Effector memory CD4-positive, alpha-beta T cell (primary cell): ENCODE measurements at places on chromosomes 4 and X.

GRCh38 chr4:78558410-78558809 is 6.8 kb downstream of the ANXA3 start:
- no peaks in the 10 kb centered on the region for H3K27me3 ChIP-seq
- DNase-seq: no peak
- no peak overlapping the region for H3K27ac ChIP-seq
- H3K36me3 ChIP-seq: no peaks in the 10 kb centered on the region

DNA sequence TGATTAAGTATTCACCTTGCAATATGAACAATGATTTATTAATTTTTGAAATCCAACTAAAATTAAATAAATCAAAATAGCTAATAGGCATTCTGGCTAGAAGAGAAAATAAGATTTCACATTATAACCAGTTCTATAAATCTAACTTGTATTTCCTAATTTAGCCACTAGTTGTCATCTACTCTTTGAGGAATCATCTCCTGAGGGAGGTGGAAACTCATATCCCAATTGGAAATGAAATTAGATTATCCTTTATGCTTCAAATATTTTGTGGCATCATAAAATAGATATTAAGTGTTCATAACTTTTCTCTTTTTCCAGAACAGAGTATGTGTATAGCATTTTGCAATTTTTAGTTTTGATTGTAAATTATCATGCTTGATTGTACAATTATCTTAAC is 558.5 kb upstream of the DIAPH2 start:
- no peaks in the 10 kb centered on the region for H3K36me3 ChIP-seq
- H3K4me1 ChIP-seq: no peaks in the 10 kb centered on the region
- no peaks in the 10 kb centered on the region for H3K27me3 ChIP-seq

- no peaks in the 10 kb centered on the region for H3K4me1 ChIP-seq
- H3K27ac ChIP-seq: no peak overlapping the region
- no peak overlapping the region for H3K4me3 ChIP-seq
Observed at GRCh38 chr4:64538219-64538618, 129.0 kb upstream of the TECRL start.

- peak; percentile 69 for DNase-seq
- H3K4me1 ChIP-seq: peaks cover 16% of the 10 kb centered on the region
- peak overlapping the region; percentile 86 for H3K27ac ChIP-seq
- no peaks in the 10 kb centered on the region for H3K27me3 ChIP-seq
Observed at GRCh38 chr4:101345596-101346350, 1.6 kb downstream of the PPP3CA start.

DNA sequence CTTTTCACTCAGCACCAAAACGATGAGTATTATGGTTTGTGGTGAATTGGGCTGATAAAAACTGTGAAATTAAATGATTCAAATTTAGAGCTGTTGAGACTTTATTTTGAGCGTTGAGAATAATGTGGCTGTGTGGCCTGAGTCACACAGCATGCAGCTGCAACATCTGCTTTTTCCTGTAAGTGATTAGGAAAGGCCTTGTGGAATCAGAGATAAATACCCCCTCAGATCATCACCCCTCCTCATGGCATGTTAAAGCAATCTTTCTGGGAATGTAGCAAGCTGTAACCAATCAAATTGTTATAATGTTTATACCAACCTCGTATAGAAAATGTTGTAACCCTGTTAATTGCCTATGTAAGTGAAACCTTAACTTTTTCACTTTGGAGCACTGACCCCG is 90.0 kb upstream of the GRPR start:
- no peak for DNase-seq
- H3K27me3 ChIP-seq: no peaks in the 10 kb centered on the region
- no peak overlapping the region for H3K4me3 ChIP-seq
- H3K4me1 ChIP-seq: no peaks in the 10 kb centered on the region
- no peak overlapping the region for H3K27ac ChIP-seq

- H3K36me3 ChIP-seq: no peaks in the 10 kb centered on the region
- H3K4me3 ChIP-seq: no peak overlapping the region
- no peaks in the 10 kb centered on the region for H3K27me3 ChIP-seq
- no peak for DNase-seq
- no peak overlapping the region for H3K27ac ChIP-seq
Observed at GRCh38 chrX:71935476-71935875, 24.8 kb downstream of the NHSL2 start.

GRCh38 chr4:146105464-146105863 is 70.1 kb upstream of the LSM6 start:
- no peak for DNase-seq
- no peak overlapping the region for H3K4me3 ChIP-seq
- H3K36me3 ChIP-seq: no peaks in the 10 kb centered on the region
- no peak overlapping the region for H3K27ac ChIP-seq

DNA sequence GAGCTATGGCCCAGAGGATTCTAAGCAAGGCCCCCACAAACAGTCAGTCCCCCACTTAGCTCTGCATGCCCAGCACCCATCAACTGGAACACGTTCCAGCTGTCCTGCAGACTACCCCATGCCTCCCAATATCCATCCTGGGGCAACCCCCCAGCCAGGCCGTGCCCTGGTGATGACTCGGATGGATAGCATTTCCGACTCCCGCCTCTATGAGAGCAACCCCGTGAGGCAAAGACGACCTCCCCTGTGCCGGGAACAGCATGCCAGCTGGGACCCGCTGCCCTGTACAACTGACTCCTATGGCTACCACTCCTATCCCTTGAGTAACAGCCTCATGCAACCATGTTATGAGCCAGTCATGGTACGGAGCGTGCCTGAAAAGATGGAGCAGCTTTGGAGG is 32.0 kb downstream of the LAS1L start:
- no peaks in the 10 kb centered on the region for H3K36me3 ChIP-seq
- H3K4me1 ChIP-seq: no peaks in the 10 kb centered on the region
- H3K4me3 ChIP-seq: no peak overlapping the region
- H3K27ac ChIP-seq: no peak overlapping the region
- DNase-seq: no peak
- H3K27me3 ChIP-seq: no peaks in the 10 kb centered on the region

DNA sequence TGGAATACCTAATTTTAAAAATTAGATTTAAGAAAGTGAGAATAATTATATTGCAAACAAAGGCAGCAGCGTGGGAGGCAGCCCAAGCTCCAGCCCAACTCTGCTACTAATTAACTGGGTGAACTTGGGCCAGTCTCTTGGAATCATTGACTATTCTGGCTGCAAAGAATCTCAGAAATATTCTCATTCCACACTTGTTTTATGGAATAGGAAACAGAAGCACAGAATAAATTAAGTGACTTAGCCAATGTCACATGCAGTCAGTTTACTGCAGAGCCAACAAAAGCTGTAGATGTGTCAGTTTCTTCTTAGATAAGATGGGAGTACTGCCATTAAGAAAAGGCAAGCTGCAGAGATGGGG is 132.6 kb upstream of the FAM9B start:
- H3K27me3 ChIP-seq: no peaks in the 10 kb centered on the region
- H3K4me1 ChIP-seq: peaks cover 9% of the 10 kb centered on the region
- no peaks in the 10 kb centered on the region for H3K36me3 ChIP-seq
- no peak for DNase-seq

DNA sequence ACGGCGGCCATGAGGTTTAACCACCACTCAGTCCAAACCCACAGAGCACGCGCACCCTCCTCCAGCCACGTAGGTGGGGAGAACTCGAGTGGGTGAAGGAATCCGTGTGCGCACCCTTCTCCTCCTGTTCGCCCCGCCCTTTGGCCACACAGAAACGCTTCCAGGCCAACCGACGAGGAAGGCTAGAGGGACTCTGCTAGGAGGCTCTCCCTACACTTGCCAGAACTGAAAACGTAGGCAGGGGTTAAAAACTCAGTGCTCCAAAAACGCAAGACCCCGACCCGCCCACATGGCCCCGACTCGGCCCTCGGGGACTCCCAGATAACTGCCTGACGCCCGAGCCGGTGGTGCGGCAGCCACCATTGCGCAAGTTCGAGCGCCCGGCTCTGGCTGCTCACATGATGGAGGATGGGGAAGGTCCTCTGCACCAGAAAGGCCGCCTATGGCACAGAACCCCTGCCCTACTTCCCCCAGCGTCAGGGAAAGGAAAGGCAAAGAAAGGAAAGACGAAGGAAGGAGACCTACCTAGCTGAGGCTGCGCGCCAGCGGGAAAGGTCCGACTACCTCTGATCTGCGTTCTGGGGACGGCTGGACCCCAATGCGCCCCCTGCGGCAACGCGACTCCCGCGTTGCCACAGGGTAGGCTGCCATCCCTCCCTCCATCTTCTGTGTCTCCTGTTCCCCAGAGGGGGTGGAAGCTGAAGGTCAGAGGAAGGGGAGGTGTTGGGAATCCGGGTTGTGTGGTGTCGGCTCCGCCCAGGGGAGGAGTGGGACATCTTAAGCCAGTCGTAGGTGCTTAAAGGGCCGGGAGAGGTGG is 201.9 kb upstream of the AGTR2 start:
- no peaks in the 10 kb centered on the region for H3K27me3 ChIP-seq
- H3K27ac ChIP-seq: no peak overlapping the region
- H3K4me3 ChIP-seq: no peak overlapping the region
- no peaks in the 10 kb centered on the region for H3K36me3 ChIP-seq
- no peaks in the 10 kb centered on the region for H3K4me1 ChIP-seq

DNA sequence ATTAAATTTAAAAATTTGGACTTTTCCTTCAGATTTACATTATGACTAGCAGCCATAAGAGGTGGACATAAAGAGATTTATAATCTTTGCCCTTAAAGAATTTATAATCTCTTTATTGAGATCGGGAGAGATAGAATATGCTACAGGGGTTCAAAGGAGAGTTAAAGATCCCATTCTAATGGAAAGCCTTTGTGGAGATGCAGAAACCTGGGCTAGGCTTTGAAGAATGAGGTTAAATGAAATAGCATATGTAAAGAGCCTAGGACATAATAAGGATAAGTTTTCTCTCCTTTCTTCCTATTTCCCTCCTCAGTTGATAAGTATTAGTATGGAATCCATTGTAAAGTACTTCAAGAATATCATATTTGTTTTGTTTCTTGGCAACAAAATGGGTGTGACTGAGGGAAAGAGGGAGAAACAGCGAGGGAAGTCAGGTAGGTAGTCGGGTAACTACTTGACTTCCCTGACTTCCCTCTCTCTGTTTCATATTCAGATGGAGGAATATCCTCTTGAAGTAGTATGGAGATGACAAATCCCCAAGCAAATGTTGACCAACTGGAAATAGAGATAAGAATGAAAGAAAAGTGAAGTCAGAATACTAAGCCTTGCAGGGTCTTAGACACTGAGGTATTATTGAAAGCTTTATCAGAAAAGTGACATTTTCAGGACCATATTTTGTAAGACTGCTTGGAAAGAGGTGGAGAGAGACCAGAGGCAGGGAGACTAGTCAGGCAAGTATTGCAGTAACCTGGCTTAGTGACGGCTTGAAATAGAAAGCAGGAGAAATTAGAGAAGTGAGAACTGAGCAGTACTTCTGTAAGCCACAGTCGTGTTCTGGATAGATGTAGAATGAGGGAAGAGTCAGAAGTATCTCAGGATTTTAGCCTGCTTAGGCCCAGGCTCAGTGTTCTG is 82.9 kb downstream of the PDLIM5 start:
- no peak overlapping the region for H3K27ac ChIP-seq
- no peaks in the 10 kb centered on the region for H3K27me3 ChIP-seq
- no peaks in the 10 kb centered on the region for H3K4me1 ChIP-seq
- H3K36me3 ChIP-seq: no peaks in the 10 kb centered on the region

DNA sequence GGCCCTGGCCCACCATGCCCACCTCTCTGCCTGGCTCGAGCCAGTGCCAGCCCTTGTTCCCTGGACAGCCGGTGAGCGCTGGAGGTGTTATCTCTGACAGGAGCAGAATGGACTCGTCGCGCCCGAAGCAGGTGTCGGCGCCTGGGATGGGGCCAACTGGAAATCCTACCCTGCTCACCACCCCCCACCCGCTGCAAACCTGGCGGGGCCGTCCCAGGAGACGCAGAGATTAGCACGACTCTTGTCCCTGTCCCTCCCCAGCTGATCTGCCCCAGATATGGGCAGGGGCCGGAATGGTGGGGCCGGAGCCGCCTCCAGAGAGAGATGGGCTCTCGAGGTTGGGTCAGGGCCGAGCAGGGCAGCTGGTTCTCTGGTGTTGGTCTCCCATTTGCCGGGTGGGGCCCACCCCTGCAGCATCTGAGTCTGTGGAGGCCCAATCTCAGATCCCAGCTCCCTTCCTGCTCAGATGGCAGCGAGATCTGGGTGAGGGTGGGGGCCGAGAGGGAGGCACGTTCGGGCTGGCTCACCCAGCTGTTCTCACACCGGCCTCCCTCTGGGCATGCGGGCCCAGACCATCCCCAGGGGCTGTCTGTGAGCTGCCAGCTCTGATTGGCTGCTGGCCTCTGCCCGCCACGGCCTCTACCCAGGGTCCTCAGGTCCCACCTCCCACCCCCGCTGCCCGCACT is 20.1 kb upstream of the FGFR3 start:
- H3K4me1 ChIP-seq: no peaks in the 10 kb centered on the region
- H3K4me3 ChIP-seq: no peak overlapping the region
- H3K27me3 ChIP-seq: peaks cover 7% of the 10 kb centered on the region
- H3K36me3 ChIP-seq: no peaks in the 10 kb centered on the region
- no peak for DNase-seq

GRCh38 chr4:123356921-123357320 is 39.7 kb upstream of the SPRY1 start:
- no peaks in the 10 kb centered on the region for H3K27me3 ChIP-seq
- DNase-seq: no peak
- H3K4me3 ChIP-seq: no peak overlapping the region
- H3K27ac ChIP-seq: no peak overlapping the region
- no peaks in the 10 kb centered on the region for H3K4me1 ChIP-seq

DNA sequence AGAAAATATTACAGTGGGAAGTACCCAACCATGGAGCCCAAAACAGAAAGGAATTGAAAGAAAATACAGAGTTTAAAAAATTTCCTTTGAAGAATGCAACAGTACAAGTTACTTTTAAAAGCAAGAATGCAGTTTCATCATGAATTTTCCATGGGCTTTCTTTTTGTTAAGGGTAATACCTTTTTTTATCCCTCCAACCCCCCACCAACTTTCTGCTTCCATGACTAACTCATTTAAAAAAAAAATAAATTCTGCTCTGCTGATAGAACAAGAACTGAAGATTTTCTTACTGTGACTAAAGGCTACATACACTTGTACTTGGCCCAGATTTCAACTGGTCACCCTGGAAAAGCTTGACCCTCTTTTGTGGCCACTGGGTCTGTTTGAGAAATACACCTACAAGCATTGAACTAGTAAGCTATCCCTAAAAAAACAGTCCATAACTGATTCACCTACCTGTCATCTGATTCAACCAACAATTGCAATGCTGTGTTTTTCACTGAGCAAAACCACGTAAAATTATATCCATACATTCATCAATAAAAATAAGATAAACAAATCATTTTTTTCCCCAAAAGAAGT is 214.2 kb downstream of the NSUN7 start:
- DNase-seq: no peak
- no peak overlapping the region for H3K27ac ChIP-seq
- H3K36me3 ChIP-seq: no peaks in the 10 kb centered on the region
- H3K4me3 ChIP-seq: no peak overlapping the region
- no peaks in the 10 kb centered on the region for H3K27me3 ChIP-seq

GRCh38 chr4:139028191-139028661 is 12.6 kb downstream of the NOCT start:
- H3K36me3 ChIP-seq: no peaks in the 10 kb centered on the region
- no peaks in the 10 kb centered on the region for H3K27me3 ChIP-seq
- H3K4me3 ChIP-seq: no peak overlapping the region

GRCh38 chrX:368811-369562 is 17.7 kb downstream of the PPP2R3B start:
- H3K4me1 ChIP-seq: peaks cover 7% of the 10 kb centered on the region
- no peaks in the 10 kb centered on the region for H3K36me3 ChIP-seq
- no peak overlapping the region for H3K4me3 ChIP-seq
- H3K27ac ChIP-seq: no peak overlapping the region
- H3K27me3 ChIP-seq: peaks cover 3% of the 10 kb centered on the region

GRCh38 chr4:1377606-1378261 is 28.5 kb downstream of the NKX1-1 start:
- no peak overlapping the region for H3K4me3 ChIP-seq
- H3K27ac ChIP-seq: no peak overlapping the region
- no peaks in the 10 kb centered on the region for H3K27me3 ChIP-seq
- DNase-seq: no peak

GRCh38 chrX:134794692-134795091 is 136.4 kb upstream of the PLAC1 start:
- H3K27me3 ChIP-seq: no peaks in the 10 kb centered on the region
- H3K27ac ChIP-seq: no peak overlapping the region
- H3K4me3 ChIP-seq: no peak overlapping the region
- DNase-seq: no peak
- peaks cover 11% of the 10 kb centered on the region for H3K4me1 ChIP-seq
